ENCODE measurements at places on chromosomes 1 and 21.

DNA sequence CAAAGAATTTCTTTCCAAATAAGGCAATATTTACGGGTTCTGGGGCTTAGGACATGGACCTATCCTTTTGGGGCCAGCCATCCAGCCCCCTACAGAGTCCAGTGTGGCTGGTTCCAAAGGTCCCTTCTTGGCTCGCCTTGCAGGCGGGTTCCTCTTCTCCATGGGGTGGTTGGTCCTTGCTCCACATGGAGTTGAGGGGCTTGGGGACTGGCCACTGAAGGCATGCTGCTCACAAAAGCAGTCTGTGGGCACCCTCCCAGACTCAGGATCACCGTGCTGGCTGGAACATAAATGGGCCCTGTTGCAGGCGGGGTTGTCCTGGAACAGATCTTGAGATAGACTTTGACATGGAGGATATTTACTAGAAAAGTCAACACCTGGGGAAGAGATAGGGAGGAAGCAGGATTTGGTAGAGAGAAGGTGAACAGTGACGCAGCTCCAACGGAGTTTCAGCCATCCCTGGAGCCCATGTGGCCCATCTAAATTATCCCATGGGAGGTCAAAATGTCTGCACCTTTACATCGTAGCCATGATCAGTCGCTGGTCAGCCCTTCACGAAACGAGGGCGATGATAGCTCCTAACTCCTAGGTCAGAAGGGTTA, 39.1 kb upstream of the LRP8 start:
- peak; percentile 30 for DNase-seq

- DNase-seq, result peak; percentile 63
Measured at GRCh38 chr1:48470481-48470855, 1.5 kb downstream of the SPATA6 start.

DNA sequence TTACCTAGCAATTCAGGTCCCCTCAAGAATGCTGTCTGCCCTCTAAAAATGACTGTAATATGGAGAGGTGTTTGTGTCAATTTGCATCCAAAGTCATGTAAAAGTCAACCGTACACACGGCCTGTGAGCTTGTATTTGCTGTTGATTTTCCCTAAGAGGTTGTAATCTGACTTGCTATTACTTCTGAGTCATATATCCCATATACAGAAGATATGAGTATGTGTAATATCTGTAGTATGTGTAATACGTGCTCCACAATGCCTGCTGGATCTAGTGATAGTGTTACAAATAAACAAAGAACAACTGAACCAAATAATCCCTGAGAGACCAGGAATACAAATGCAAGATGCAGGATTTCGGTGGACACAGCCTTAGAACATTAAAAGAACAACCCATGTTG, 1.4 kb upstream of the KCNJ6 start:
- DNase-seq, result no peak

DNA sequence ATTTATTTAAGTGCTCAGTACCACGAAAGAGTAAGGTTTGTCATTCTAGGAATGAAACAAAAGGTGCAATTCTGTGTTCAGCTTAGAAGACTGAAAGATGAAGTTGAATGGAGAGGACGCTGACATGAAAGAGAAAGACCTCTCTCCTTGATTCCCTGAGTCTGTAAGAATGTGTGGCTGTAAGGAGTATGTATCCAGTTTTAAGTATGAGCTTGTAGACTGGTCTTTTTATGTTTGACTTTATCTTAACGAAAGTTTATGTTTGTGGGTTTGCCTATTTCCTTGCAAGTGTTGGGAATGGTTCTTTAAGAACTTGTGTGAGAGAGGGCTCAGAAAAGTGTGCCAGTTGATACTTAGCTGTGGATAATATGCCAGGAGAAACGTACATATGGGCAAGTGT, 1.4 kb downstream of the CHD1L start:
- DNase-seq, result no peak

DNA sequence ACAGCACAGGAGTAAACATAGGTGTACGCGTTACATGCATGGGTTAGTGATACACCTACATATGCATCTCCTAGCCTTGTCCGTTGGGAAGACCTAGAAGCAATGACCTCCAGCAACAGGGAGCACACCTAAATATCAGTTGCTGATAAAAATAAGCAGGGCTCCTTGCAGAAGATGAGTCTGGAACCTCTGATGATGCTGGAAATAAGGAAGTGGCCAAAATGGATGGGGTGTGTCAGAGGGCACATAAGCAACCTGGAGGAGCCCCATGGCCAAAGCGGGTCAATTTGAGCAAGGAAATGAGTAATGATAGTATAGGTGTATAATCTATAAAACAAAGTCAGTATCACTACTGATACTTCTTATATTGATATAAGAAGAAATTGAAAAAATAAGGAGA, 13.7 kb downstream of the ADARB1 start:
- DNase-seq, result no peak
